ENCODE measurements at places on chromosomes 16 and 17. TPM values are rescaled to one million over a fixed set of nuclear protein-coding genes. Genes with fewer than 3 reads are reported as not detected.

The TNP2 gene
- total RNA-seq: not detected

- DNase-seq: peak; percentile 28
These were observed 573.9 kb downstream of the KCNJ18 start for GRCh38 chr17:22266231-22266630.

The C16orf92 gene
- total RNA-seq: not detected

GRCh38 chr17:1035546-1036170 lies 38.7 kb downstream of the TIMM22 start:
- DNase-seq: no peak

DNA sequence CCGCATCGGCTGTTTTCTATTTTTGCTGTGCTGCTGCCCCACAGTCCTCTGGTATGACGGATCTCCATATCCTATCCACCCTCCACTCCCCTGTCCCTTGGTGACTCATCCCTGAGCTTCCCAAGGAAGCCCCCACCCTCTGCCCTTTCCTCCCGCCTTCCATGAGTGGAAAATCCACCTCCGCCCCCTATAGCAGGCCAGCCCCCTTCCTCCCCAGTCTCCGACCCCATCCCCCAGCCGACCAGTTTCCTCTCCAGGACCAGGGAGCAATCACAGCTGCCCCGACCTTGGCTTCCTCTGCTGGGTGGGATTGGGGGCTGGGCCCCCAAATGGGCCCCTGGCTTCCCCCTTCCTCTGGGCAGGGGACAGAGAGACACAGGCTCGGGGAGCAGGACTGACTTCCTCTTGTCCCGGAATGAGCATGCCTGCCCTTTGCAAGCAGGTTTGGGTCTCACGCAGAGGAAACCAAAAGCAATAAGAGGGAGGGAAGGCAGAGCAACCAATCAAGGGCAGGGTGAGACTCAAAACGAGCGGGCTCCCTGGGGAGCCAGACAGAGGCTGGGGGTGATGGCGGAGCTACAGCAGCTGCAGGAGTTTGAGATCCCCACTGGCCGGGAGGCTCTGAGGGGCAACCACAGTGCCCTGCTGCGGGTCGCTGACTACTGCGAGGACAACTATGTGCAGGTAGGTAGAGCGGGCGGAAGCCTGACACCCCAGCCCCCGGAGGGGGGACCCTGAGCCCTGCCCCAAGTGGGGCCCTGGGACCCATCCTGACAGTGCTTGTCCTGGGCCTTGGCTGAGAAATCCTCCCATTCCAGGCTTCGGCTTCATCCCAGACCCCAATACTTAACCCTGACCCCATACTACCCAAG lies at the start of the genes ABI3 and GNGT2:
TSS of gene ABI3 (plus strand) at position 550 of the 872 bp plus-strand sequence. CDS start at position 568, 18 bp downstream.
TSS of gene GNGT2 (minus strand) at position 417 of the 872 bp plus-strand sequence. CDS start 3,152 bp downstream, outside the sequence.
- DNase-seq: no peak

The KRT34 gene
- total RNA-seq: 17.2 TPM

The NDUFB10 gene
- 157 TPM for total RNA-seq

DNA sequence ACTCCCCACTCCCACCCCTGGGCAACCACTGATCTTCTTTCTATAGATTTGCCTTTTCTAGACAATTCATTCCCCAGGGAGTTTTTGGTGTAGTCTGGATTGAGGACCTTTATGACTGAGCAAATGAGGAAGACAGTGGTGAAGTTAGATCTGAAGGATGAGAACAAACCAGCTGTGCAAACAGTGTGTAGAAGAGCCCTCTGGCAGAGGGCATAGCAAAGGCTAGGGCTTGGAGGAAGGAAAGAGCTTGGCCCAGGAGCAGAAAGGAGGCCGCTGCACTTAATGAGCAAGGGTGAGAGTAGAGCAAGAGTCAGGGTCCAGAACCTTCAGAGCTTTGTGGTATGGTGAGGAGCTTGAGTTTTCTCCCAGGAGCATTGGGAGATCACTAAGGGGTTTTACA lies 352.7 kb downstream of the CA10 start:
- no peak for DNase-seq

GRCh38 chr16:87850009-87851006 lies 19.0 kb downstream of the SLC7A5 start:
- DNase-seq: no peak
